NCI-H1436 (cell line): ENCODE measurements at places on chromosomes 5 and 9.

DNA sequence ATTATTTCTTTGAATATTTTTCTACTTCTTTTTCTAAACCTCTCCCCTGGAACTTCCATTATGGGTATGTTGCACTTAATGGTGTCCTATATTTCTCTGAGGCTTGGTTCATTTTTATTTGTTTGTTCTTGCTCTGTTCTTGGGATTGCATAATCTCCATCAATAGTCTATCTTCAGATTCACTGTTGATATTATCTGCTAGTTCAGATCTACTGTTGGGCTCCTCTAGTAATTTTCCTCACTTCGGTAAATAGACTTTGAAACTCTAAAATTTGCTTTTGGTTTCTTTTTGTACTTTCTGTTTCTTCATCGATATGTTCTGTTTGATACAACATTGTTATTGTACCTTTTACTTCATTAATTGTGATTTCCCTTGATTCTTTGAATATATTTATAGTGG, 76.3 kb downstream of the MTREX start:
- no peak for DNase-seq

GRCh38 chr9:81391457-81391825, 297.9 kb downstream of the TLE1 start:
- no peak for DNase-seq

DNA sequence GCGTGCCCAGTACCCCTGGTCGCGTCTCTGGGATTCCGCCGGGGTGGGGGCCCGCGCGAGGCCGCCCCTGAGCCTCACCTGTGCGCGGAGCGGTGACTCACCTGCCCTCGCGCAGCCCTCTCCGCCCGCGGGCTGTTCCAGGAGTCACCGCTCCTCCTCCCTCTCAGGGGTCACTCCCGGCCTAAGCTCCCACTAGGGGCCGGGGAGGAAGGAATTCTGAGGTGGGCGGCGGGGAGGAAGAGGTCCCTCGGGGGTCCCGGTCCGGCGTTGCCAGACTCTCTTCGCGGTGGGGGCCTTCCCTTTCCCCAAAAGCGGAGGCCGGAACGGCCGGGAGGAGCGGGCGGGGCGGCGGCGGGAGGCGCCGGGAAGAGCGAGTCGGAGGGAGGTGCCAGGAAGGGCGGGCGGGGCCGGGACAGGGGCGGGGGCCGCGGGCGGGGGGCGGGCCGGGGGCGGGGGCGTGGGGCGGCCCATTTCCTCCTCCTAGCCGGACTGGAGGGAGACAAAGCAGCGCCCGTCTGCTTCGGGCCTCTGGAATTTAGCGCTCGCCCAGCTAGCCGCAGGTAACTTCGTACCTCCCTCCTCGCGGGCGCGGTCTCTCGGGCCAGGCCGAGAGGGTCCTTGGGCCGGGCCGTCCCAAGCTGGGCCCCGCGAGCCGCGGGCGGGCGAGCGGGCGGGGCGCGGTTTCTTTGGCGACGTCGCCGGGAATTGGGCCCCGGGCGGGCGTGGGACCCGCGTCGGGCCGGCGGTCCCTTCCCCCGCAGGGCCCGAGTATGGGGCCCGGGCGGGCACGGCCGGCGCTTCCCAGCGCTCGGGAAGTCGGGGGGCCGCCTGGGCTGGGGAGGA, at the start of gene CTNNA1:
TSS of gene CTNNA1 (plus strand) at position 475 of the 843 bp plus-strand sequence. CDS start 28,500 bp downstream, outside the sequence.
- peak; percentile 64 for DNase-seq

- no peak for DNase-seq
Observed at GRCh38 chr5:168885324-168886120, 306.4 kb upstream of the PANK3 start.

- no peak for DNase-seq
Observed at GRCh38 chr9:89470224-89470839, 27.6 kb downstream of the SEMA4D start.

DNA sequence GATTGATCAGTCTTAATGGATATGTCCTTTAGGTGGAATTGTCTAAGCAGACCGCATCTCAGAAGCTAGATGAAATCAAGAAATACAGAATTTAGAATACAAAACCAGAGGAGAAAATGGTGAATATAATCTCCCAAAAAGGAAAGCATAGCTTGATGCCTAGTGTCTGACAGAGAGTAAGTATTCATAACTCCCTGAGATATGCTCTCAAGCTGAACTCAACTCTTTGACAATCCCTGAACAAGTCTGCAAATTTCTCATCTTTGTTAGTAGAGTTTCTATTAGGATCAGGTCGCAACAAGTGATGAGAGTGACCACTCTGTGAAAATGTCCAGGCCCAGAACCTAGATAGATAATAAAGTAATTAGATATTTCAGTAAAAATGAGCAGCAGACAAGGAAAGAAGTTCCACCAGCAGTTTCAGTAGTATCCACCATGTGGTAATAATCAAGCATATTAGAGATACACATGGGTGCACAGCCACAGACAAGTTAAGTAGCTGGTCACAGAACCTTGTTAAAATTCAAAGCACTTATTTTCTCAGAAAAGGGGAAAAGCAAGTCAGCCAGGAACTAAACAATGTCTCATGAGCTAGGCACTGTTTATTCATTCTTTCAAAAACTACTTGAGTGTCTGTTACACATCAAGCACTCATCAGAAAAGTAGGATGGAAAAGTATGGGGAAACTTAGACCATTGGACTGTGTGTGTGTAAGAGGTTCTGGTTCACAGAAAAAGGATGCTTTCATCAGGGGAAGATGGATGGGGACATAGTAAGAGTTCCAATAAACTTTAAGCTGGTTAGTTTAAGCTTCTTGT, 481.5 kb upstream of the TUSC1 start:
- DNase-seq = no peak

DNA sequence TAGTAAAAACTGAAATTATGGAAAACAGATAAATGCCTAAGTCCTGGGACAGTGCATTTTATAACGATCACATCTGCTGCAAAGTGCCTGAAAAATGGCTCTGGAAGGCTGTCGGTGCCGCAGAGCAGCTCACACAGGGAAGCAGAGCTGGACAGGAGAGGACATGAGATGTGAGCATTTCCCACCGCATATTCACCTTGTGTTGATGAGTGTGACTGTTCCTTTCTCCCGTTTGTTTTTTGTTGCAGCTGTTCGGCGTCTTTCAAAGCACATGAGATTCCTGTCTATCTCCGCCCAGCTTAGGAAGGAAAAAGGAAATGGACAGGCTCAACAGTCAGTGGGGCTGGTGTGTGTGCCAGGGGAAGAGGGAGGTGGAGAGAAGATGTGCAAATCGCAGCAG, 164.9 kb upstream of the SEMA6A start:
- no peak for DNase-seq

GRCh38 chr9:16675131-16675530, 195.3 kb downstream of the BNC2 start:
- DNase-seq = no peak

DNA sequence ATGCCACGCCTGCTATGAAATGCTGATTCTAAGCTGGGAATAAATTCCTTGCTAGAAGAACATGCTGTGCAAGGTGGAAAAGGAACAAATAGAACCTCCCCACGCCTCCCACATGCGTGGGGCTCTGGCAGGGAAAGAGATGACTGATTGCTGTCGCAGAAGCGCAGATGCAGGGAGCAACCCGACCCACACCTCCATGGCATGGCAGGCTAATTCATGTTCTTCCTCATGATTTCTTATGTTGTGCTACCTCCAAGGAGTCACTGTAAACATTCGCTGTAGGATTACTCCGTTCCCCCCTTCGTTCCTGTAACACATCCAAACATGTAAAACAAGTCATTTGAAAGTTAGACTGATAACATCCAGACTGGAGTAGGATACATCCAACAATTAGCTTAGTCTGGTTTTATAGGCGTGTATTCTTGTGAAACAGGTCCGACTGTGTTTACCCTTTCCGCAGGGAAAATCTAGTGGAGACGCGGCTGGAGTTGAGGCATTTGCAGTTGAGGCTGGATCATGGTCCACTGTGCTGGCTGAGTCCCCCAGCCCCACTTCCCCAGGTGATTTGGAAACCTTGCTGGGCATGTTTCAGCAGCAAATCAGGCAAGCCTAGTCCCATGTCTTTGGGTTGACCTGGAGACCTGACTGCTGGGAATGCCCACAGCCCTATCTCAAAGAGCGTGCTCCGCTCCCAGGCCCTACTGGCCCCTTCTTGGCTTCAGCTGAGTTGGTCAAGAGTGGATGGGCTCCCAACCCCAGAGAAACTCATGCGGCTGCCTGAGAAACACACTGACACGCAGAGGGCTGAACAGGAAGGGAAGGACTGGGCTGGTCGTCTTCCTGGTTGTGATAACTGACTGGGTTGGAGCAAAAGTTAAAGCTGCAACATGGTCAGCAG, 24.8 kb upstream of the ANKRD33B start:
- DNase-seq = no peak

GRCh38 chr5:67133776-67134175, 62.8 kb downstream of the CD180 start:
- no peak for DNase-seq

- DNase-seq = no peak
Observed at GRCh38 chr5:163407034-163407655, 30.2 kb upstream of the CCNG1 start.

DNA sequence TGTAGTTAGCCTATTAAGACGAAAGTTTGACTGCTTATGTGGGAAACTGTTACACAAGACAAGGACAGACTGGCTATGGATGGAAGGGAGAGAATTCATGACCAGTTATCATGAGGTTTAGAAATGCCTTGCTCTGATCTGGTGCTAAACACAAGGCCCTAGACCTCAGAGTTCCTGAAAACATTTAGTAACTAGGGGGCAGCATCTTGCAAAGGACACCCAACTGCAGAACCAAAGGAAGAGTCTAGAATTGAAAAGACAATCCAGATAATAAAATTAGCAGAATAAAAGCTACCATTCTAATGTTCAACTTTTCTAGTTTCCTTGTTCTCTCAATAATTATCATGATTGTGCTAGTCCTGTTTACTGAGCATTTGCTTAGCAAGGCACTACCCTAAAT, 130.5 kb upstream of the GPR151 start:
- no peak for DNase-seq

DNA sequence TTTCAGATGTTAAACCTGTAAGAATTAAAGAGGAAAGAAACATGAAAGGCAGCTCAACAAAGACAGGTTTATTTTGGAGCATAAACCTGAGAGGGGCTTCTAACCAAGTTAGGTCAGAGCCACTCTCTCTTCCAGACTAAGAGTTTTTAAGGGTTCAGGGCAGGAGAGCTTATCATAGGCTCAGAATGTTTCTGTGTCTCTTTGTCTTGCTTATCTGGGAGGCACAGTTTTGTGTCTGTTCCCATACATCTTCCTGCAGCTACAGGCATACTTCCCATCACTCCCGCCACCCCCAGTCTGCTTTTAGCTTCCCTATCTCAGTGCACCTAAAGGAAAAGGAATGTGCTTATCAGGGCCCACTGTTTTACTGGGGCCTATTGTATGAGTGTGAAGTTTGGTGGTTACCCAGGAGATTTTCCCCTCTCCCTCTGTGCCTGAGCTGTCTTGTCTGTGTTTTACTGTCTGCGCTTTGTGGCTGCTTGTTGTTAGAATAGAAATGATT, 21.9 kb downstream of the CD14 start:
- DNase-seq = no peak

GRCh38 chr9:114551750-114552685, 35.6 kb upstream of the ATP6V1G1 start:
- DNase-seq = no peak

GRCh38 chr9:82363682-82364081, 375.1 kb downstream of the SPATA31D1 start:
- no peak for DNase-seq

DNA sequence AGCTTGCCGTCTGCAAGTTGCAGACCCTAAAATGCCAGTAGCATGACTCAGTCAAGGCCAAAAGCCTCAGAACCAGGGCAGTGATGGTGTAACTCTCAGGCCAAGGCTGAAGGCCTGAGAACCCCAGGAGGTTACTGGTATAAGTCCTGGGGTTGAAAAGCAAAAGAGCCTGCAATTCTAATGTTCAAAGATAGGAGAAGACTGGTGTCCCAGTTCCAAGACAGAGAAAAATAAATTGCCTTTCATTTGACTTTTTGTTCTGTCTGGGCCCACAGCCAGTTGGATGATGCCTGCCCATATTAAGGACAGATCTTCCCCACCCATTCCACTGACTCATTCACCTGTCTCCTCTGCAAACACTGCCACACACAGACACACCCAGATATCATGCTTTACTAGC, 673.2 kb downstream of the CDH18 start:
- no peak for DNase-seq

DNA sequence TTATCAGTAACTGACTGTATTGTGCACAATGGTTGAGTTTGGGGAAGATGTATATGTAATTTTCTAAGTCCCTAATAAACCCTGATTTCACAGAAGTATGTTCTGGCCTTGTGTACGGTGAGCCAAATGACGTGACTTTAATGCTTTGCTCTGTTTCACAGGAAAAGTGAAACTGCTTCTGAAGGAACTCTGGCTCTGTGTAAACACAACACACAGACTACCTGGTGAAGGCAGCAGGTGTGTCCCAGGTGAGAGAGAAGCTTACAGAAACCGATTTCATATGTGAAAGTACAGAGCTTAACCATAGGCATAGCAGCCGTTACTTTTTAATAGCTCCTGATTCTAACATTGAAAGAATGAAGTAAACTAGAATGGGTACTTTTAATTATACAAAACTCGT, 31.9 kb downstream of the ICE1 start:
- DNase-seq = no peak

DNA sequence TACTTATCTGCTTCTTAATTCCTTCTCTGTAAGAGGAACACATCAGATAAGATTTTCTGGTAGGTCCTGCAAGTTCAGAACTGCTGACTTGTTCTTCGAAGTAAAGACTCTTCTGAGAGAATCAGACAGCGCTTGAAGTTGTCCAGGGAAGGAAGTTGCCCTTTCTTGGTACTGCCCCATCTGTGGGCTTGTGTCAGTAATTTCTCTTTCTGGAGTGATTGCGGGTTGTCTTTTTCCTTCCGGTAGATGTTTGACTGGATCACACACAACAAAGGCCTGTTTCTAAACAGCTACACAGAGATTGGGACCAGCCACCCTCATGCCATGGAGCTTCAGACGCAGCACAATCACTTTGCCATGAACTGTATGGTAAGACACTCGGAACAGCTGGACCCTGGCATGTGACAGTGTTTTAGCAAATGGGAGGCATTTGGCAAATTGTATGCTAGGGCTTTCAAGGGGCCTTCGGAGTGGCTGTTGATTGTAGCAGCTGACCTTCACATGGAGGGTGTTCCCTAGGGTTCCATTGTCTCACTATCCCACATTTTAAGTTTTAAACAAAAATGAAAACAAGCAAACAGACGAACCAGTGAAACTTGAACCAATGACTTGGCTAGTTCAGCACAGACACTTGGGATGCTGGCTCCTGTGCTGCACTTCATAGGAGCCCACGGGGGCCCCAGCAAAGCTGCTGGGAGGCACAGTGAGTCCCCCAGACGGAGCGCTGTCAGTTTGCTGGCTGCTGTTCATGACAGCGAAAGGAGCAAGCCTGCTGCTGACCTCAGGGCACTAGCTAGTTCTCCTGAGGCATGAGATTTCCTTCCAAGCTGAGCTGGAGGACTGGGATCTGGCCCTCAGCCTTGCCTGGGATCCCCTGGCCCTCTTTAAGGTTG, 149.9 kb downstream of the TRIO start:
- DNase-seq = no peak

GRCh38 chr5:133430095-133430494, 182.2 kb downstream of the FSTL4 start:
- DNase-seq = no peak
